ENCODE measurements at places on chromosomes 12 and 14.

DNA sequence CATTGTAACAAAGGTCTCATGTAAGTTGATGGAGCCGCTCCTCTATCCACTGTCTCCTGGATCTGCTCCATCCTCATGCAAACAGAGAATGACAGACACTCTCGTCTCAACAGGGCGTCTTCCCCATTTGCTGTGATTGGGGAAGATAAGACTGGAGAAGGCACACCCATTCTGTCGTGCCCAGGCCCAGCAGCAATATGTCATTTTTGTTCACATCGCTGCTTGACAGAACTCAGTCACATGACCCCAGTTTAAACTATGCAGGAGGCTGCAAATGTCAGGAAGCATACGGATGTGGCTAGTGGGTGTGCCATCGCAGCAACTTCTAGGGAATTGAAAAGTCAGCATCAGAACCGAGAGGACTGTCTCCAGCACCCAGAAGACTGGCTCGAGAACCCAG, 290.5 kb downstream of the TMEM132D start:
- DNase-seq, result no peak

GRCh38 chr12:93139028-93139665, 210.1 kb upstream of the EEA1 start:
- DNase-seq, result no peak

DNA sequence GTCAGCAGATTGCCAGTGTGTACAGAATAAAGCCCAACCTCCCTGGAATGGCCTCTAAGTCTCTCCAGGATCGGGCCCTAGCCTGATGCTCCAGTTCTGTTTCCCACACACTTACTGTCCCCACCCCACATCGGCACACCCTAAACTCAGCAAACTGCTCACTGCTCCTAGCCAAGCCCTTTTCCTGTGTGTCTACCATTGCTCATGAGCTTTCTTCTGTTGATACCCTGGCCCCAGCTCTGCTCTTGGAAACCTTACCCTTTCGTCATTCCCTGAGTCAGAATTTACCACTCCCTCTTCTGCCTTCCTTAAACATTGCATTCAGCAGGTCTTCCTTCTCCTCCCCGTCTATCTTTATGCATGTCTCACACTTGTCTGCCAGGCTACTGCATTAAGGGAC, 158.9 kb downstream of the TMX1 start:
- DNase-seq, result no peak

GRCh38 chr14:103891667-103892215, 36.5 kb upstream of the TDRD9 start:
- DNase-seq, result no peak

- no peak for DNase-seq
These were observed 175.9 kb upstream of the BMP4 start for GRCh38 chr14:54132496-54132895.

DNA sequence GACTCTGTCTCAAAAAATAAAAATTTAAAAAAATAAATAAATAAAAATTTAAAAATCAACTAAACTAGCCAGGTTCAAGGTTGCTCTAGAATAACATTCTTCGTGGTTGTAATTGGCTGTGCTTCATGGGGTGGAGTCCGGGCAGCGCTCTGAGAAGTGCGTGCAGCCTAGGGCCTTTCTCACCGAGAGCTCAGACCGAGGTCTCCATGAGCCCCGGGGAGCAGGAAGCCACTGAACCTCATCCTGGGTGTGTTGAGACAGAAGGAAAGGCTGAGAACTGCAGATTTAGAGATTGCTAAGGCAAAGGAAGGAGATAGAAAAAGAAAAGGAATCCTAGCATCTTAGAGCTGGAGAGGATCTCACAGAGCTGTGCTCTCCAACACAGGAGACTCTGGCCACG, 14.7 kb downstream of the P2RX4 start:
- DNase-seq, result no peak

DNA sequence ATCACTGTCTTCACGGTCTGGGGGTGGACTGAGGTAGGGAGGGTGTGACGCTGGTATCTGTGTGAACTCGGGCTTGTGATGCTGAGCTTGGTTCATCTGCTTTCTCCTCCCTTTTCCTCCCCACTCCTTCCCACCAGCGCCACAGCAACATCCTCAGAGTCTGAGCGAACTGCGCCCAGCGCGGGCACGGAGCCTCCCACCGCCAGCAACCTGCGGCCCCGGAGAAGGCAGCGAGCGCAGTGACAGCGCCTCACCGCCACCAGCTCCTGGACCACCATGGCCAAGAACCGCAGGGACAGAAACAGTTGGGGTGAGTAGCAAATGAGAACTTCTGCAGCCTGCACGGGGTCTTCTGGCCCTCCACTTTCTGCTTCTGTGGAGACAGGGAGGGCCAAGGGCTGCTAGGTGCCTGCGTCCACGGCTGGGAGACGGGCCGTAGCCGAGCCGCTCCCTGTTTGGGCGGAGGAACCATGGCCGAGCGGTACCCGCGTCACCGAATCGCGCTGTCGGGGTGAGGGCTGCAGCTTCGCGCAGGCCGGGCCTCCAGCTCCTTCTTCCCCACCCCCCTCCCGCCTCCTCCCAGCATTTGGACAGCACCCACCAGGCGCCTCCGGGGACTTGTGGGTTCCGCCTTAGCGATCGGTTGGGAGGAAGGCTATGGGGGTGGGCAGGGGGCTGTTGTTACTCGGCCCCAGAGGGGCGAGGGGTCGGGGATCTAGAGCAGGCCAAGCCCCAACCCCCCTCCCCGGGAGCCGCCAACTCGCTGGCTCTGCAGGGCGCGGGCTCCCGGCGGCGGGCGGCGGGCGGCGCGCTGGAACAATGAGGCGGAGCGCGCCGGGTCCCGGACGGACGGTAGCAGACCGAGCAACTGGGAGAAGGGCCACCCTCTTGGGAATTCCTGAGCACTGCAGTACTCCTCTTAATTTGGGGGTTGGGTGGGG, at the start of gene ATL1:
Gene ATL1, plus strand, starts transcription at position 156 of the 941 bp plus-strand sequence. Its CDS starts 121 bp downstream, at position 277.
- DNase-seq, result no peak

- no peak for DNase-seq
These were observed 452.0 kb downstream of the FUT8 start for GRCh38 chr14:65864549-65864948.

DNA sequence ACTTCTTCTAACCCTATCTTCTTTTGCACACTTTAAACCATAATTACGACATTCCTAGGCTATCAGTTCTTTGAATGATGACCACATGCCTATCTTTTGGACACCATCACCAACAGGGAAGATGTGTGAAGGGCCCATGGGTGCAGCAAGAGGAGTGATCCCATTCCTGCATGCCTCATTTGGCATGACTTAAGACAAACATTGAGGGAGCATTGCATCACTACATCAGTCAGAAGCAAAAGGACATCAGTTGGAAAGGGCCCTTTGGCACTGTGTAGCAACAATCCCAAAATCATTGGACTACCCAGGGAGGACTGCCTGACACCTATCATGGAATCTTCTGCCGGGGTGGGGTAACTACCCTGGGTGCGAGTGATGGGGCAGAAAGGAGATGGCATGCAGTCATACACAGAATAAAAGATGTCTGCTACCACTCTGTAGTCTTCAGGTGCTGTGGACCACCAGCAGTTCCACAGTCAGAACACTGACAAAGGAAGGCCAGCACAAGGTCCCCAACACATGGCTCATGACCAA, 10.7 kb upstream of the TMBIM6 start:
- DNase-seq, result no peak

DNA sequence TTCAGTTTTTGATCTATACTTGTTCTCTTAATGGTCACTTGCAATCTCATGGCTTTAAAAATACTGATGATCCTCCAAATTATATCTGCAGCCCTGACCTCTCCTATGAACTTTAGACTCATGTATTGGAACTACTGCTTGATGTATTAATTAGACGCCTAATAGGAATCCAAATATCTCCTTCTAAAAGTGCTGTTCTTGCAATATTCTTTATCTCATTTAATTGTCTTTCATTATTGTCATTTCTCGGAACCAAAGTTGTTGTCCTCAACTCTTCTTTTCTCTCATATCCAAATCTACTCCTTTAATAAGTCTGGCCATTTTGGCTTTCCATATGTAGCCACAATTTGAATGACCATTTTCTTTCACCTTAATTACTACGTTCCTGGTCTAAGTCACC, 907.6 kb upstream of the SEL1L start:
- DNase-seq, result no peak

GRCh38 chr12:95874452-95874851, 15.7 kb downstream of the SNRPF start:
- no peak for DNase-seq

GRCh38 chr14:105198588-105198987, 17.5 kb upstream of the NUDT14 start:
- DNase-seq, result no peak
